Pulmonary artery endothelial cell (primary cell): ENCODE measurements at places on chromosomes 4 and X.
A peak's percentile ranks its signal among the peaks of the same experiment; 100 is the strongest.

GRCh38 chrX:68832101-68832416, 3.2 kb downstream of the EFNB1 start:
- peak; percentile 41 for DNase-seq

DNA sequence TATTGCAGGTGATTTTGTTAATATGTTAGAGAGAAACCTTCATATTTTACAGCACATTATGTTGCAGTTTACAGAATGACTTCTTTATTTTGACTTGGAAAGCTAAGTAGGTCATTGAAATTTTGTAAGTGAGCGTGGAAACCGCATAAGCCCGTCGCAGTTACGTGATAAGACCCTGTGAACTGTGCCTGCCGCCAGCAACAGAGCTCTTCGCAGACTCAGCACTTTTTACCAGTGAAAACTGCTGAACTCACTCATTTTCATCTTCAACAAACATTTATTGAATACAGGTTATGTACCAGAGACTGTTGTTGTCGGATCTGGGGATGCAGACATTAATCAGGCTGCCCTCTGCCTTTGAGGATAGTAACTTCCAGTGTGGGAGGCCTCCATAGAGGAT, 355.7 kb downstream of the HS3ST1 start:
- no peak for DNase-seq

DNA sequence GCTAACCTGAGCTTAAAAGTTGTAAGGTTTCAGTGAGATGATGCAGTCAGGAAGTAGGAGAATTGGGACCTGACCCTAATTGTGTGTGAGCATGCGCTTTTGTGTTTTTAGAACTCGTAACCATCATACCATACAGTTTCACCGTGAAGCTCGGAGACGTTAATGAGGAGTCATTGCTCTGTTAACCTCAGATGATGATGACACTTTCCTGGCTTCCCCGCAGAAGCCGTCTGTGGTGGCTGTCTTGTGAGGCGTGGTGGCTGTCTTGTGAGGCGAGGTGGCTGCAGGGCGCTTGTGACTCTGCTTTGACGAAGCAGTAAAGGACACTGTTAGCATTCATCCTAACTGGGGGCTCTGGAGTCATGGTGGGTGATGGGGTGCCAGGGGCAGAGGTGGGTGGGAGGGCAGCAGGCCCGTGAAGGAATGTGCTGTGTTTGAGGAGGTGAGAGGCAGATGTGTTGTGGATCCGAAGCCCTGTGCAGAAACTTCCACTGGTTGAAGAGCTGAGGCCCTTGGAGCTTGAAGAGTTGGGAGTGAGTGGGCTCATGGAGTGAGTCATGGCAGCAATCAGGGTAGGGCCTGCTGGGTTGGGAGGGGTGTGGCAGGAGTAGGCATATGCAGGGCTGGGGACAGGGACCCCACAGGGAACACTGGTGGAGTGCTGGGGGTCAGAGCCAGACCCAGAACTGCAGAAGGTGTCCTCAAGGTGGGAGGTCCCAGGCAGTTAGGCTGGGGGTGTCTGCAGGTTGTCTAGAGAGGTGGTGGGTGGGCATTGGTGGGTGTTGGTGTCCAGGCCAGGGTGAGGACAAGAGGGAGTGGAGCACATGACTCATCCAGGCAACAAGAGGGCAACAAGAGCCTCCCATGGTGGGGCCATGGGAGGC, 57.4 kb downstream of the NSD2 start:
- DNase-seq = no peak

- DNase-seq = no peak
These were observed 199.0 kb upstream of the LNX1 start for GRCh38 chr4:53790286-53790685.

DNA sequence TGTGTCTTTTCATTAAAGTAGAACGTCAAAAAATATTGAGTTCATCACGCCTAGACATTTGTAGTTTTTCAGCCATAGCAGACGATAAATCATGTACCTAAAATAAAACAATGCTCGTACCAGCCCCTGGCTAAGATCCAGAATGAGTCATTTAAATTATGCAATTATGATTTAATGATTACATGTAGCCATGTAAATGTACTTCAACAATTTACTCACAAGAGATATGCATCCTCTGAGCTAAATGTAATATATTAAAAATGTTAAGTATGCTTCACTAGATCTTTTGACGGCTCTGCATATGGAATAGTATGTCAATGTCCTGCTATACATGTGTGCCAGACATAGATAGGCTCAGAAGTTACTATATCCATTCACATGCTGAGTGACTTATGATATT, 1077.8 kb downstream of the ARAP2 start:
- DNase-seq = no peak

DNA sequence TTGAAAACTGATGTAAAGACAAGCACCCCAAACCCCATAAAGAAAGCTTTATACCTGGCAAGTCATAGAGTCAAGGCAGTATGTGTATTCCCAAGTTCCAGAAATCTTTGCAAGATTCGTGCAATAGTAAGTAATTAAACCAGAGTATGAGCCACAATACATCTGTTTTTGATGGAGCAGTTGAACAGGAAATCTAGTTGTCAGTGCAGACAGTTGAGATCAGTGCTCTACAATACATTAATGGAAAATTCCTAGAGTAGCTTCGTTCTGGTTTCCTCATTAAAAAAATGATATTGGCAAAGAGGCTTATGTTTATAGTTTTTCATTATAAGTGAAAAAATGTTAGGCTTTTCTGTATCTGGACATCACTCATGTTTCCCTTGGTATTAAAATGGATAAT, 575.3 kb downstream of the TRIML1 start:
- DNase-seq = no peak

DNA sequence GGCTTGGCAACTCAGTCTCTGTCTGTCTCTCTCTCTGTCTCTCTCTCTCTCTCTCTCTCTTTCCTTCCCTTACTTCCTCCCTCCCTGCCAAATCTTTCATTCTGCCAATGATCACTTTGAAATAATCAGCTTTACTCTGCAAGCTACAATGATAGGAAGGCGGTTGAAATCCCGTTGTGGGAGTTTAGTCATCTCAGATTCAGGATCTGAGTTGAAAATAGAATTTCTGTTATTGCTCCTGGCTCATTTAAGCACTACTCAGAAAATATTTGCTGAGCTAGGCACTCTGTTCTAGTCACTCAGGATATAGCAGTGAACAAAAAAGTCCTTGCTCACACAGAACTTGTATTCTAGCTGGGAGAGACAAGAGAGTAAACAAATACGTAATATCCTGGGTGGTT, 56.3 kb upstream of the DCTD start:
- peak; percentile 7 for DNase-seq

DNA sequence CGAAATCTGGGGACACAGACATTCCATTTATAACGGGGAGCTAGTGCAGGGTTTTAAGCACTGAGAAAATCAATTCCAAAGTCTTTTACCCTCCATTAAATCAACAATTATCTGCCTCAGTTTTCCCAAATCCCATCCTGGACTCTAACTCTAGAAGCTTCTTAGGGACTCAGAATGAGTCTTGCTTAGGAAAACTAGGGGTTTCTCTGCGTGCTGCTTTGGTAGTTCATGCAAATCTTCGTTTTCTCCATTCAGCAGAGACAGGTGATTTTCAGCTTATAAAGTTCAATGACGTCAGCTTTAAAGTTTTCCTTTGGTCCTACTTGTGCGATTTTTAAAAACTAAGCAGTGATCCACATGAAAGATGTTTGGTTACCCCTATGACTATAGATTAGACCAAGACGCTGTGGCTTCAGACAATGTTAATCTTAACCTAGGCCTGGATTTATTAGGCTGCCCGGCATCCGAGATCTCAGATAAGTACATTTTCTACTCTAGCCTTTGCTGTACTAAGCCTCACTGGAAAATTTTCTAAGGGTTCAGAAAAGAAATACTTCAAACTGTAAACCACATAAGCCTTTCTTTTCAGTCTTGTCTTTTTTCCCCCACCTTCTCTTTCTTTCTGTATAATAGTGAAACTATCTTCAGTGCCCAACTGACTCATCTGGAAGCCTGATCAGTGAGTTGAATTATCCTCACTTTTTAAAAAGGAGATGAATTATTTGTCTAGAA, 121.4 kb upstream of the GATB start:
- DNase-seq = no peak

DNA sequence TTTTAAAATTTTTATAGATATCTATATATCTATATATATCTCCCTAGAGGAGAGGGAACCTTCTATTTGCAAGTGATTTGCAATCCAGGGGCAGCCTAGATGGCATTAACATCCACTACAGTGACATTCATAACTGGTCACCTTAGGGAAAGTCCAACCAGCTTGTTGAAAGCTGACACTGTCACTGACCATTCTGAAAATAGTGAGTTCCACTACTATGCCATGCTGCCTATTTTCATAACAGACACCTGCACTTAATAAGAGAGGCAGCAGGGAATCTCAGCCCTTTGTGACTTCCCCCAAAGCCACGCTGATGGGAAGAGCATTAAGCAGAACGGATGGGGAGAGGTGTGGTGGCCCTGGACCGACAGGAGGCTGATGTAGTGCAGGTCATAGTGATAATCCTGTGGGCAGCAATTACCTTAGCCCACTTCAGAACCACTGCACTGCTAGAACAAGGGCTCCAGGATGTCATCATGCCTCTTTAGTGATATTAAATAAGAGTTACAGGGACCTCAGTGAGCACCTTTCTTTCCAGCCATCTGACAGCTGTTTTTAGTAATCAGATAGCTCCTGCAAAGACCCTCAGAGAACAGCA, 51.3 kb downstream of the GPRIN3 start:
- no peak for DNase-seq

- no peak for DNase-seq
These were observed 4.6 kb downstream of the DUSP9 start for GRCh38 chrX:153651540-153652079.

DNA sequence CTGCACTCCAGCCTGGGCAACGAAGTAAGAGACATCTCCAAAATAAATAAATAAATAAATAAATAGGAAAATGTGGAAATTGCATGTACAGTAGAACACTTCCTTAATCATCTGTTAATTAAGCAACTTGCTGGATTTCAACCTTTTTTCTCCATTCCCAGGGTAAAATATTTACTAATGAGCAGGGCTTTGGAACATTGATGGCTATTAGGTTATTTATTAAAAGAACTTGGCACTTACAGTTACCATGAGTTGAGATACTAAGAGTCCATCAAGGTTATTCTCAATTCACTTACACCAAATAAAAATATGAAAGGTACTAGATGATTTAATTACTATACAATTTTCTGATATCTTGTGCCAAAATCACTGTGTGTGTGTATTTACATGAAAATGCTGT, 607.1 kb downstream of the PCDH18 start:
- no peak for DNase-seq

DNA sequence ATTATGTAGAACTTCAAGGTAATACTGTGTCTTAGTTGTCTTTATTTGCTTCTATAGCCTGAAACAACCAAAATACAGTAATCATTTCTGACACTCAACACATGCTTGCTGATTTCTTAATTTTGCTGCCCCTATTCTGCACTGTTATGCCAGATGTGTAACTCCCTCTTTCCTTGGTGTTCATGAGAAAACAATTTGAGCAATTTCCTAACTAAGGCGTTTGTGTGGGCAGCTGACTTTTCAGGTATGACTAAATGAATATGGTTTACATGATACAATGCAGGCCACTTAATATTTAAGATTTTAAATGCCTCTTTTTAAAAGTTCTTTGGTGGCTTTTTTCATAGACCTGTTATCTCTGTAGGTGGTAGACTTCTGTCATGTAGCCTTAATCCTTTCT, 46.1 kb upstream of the CENPE start:
- no peak for DNase-seq

DNA sequence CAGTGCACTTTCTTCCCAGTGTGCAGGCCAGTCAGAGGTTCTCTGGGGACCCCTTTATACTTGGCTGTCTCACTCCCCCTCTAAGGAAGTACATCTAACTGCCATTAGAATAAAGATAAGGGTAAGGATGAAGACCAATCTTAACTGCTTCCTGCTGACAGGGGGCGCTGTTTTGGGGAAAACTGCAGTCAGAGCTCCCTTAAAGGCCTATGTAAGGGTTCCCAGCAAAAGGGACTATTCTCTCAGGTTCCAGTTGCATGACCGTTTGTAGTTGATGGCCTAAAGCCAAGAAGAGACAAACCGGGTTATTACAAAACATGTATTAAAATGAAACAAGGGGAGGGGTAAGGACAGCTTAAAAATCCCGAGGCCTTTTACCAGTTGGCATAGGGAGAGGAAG, 115.6 kb upstream of the SPIN4 start:
- DNase-seq = no peak

- DNase-seq = no peak
These were observed 75.2 kb downstream of the PALLD start for GRCh38 chr4:168572002-168572401.

DNA sequence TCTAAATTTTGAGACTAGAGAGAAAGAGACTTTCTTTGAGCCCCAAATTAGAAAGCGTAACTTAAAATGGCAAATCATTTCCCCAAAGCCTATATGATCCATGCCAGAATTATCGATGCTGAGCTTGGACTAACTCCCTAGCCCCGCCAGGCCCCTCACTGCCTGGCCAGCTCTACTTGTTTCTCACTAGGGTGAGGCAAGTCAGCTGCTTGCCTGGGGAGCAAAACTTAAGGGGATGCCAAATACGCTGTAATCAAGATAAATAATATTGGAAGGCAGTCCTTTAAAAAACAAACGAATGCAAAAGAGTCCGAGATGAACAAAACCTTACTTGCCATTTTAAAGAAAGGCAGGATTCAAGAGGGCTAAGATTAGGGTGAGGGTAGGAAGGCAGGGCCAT, 236.0 kb downstream of the FRMPD4 start:
- DNase-seq = no peak

DNA sequence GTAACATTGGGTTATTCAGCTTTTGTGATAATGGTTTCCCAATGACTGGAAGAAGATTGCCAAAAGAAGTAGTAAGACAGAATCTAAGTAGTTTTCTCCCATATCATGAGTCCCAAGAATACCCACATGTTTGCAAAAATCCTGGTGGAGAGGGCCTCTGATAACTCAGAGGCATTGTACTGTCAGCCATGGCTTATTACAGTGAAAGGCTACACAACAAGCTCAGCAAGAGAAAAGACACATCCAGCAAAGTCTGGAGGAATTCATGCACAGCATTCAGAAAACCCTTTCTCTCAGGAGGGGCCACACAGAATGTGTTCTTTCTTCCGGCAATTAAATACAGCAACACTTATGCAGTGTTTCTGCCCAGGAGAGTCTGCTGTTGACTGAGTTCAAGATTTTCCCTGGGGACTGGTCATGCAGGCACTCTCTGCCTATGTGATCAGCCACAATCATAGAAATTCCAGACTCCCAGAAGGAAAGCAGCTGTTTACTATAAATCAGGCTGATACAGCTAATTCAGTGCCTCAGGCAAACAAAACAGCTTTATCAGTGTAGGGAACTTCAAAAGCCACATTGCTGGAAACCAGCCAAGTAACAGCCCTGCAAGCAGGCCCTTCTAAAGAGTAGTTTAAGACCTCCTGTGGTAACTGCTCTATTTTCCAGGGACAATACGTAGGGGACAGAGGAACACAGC, 937.1 kb downstream of the CCSER1 start:
- DNase-seq = peak; percentile 1

DNA sequence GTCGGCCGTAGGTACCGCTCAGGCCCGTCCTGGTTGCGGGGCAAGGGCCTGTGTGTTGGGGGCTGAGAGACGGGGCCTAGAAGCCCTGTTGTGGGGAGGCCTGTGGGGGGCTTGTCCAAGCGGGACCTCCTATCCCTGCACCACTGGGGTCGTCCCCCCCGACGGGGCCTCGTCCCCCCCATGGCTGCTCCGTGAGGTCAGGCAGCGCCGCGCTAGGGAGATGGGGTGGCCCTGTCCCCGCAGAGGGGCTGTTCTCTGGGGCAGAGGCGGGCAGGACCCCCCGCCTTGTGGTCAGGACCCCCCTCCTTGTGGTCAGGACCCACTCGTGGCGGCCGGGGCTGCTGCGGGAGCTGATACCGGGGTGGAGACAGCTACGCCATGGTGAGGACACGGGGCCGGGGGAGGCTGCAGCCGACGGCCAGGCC, 12.1 kb upstream of the GTPBP6 start:
- no peak for DNase-seq

- DNase-seq = no peak
These were observed 191.8 kb downstream of the ADAM29 start for GRCh38 chr4:175109933-175110332.
